Stimulated activated CD8-positive, alpha-beta memory T cell treated with anti-CD3 and anti-CD28 coated beads, Interleukin-2, amount 100 ng/mL, for 48 hours (primary cell): ENCODE measurements at places on chromosomes 6 and 20.

- peak; percentile 24 for DNase-seq
Observed at GRCh38 chr6:29845405-29846006, 17.9 kb downstream of the HLA-G start.

GRCh38 chr6:22231616-22232015, 65.2 kb downstream of the PRL start:
- no peak for DNase-seq

DNA sequence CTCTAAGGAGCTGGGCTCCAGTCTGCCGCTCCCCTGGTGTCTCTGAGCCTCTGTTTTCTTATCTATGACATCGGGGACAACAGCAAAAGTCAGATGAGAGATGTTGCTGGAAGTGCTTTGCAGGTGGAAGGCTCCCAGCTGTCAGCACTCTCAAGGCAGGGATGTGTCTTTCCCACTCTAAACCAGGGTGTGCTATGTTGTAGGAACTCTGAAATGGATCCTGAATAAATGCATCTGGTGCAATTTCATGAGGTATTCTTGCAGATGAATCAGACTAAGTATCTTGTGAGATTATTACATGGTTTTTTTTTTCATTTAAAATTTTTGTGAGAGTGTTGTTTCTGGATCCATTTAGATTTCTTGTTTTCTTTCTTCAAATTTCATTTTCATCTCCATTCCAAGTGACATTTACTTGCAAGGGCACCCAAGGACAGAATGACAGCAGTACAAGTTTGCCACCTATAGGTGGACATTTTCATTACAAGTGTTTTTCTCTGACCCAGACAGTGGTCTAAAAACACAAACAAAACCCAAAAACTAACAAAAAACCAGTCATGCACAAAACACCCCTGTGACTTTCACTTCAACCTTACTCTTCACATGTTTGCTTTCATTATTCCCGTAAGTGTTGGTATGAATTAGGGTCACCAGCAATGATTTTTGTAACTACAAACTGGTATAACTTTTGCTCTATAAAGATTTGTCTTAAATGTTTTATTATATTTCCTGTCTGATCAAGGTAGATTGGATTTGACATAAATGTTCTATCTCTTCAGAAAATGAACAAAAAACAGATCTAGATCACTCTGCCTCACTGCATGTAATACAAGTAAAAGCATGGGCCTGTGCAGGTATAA, 14.7 kb upstream of the SIM1 start:
- DNase-seq: no peak

DNA sequence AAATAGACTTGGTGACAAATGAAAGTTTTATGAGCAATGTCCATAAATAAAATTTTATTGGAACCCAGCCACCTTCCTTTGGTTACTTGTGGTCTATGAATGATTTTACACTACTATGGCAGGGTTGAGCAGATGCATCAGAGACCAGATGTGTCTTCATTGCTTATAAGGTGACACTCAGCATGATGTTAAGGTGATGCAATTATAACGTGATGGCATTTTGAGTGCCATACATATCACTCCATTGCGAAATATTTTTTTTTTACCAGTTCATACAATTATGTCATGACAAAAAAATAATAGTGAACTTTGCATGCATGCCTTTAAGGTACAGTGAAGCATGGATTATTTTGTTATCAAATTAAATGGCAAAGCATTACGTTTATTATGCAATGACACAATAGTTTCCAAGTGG, 96.0 kb downstream of the ADTRP start:
- DNase-seq: no peak

- DNase-seq: no peak
Observed at GRCh38 chr6:101392586-101393230, 800 bp upstream of the GRIK2 start.

- DNase-seq: no peak
Observed at GRCh38 chr6:2883673-2884072, 19.4 kb downstream of the SERPINB9 start.

- DNase-seq: no peak
Observed at GRCh38 chr6:167444602-167445346, 119.9 kb downstream of the TTLL2 start.

DNA sequence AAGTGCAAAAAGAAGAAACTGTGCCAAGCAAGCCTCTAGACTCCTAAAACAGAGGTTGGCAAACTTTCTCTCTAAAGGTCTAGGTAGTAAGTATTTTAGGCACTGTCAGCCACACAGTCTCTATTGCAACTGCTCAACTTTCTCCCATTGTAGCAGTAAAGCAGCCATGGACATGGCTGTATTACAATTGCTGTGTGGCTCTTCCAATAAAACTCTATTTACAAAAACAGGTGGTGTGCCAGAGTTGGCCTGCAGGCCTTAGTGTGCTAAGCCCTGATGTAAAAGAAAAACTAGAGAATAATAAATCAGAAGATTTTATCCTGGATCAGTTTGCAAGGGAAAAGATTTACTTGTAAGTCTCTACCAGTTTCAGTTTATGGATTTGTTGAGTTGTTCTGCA, 74.0 kb downstream of the CRYBG1 start:
- no peak for DNase-seq

- no peak for DNase-seq
Observed at GRCh38 chr6:163738304-163738703, 323.8 kb downstream of the QKI start.

DNA sequence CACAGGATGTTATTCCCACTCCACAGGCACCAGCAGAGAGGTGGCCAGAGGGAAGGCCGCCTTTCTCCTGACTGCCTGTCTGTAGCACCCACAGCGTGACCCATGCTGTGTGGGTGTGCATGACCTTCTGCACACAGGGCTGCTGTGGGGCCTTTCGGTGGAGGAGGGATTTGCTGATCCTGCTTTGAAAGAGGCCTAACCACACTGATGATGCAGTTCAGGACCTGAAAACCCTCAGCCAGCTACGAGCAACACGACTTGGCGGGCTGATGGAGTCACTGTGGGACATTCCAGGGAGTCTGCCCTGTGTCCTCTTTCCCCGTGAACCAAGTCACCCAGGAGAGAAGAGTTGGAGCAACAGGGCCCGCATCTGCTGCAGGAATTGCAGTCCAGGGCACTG, 49.1 kb downstream of the SYTL3 start:
- DNase-seq: no peak

- no peak for DNase-seq
Observed at GRCh38 chr6:90222724-90223198, 73.9 kb downstream of the BACH2 start.

- no peak for DNase-seq
Observed at GRCh38 chr6:111406200-111406721, 76.8 kb downstream of the REV3L start.

GRCh38 chr6:15090145-15090579, 155.7 kb upstream of the JARID2 start:
- no peak for DNase-seq

GRCh38 chr20:63345328-63346100, 15.6 kb downstream of the CHRNA4 start:
- DNase-seq: no peak

- no peak for DNase-seq
Observed at GRCh38 chr20:16167423-16168130, 405.7 kb downstream of the KIF16B start.

- no peak for DNase-seq
Observed at GRCh38 chr6:32845384-32845884, 1.6 kb upstream of the PSMB8 start.

- DNase-seq: no peak
Observed at GRCh38 chr6:81896525-81897503, 144.3 kb upstream of the TENT5A start.

- no peak for DNase-seq
Observed at GRCh38 chr20:3121955-3122610, 37.6 kb upstream of the AVP start.

GRCh38 chr20:50692552-50692933, 1.2 kb upstream of the RIPOR3 start:
- DNase-seq: no peak

DNA sequence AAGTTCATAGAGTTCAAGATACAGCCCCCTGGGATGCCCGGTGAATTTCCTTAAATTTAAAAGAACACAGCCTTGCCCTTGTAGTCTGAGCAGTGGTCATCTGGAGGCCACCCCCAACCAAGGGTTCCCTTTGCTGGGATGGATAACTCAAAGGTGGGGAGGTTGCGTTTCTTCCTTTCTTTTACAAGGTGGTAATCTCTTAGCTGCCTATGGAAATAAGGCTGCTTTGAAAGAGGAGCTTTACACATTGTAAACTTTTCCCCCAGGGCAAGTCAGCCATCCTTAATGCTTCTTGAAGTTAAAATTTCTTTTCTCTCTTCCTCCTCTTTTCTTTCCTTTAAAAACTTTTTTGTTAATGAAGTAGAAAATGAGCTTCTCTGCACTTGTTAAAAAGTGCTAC, 71.2 kb upstream of the PRDM1 start:
- DNase-seq: no peak

- no peak for DNase-seq
Observed at GRCh38 chr6:147508042-147508865, at the start of gene SAMD5. Gene SAMD5, plus strand, starts transcription at chr6:147508690. Its CDS starts 239 bp downstream, at chr6:147508929.

- no peak for DNase-seq
Observed at GRCh38 chr20:13008761-13009681, at the start of gene SPTLC3. Gene SPTLC3, plus strand, starts transcription at chr20:13008972. Its CDS starts 296 bp downstream, at chr20:13009268.

DNA sequence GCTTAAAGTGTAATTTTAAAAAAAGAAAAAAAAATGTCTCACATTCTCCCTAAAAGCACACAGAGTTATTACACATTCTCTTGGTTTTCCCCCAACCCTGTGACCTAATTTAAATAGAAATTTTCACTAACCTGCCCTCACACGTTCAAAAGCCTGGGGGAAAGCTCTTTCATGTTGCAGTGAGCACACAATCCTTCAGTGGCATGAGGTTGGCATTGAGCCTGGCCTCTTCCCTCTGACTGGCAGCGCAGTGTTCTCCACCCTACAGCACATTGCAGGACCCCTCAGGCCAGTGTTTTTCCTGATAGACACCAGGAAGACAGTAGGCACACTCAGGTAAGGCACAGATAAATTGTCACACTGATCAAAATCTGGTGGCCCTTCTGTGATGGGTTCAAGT, 34.1 kb downstream of the TNFRSF21 start:
- DNase-seq: no peak

- no peak for DNase-seq
Observed at GRCh38 chr6:109816452-109817374, 125.6 kb downstream of the FIG4 start.

- DNase-seq: no peak
Observed at GRCh38 chr6:133547136-133547535, 306.0 kb downstream of the EYA4 start.

GRCh38 chr6:154885214-154885613, 109.9 kb upstream of the TIAM2 start:
- no peak for DNase-seq

DNA sequence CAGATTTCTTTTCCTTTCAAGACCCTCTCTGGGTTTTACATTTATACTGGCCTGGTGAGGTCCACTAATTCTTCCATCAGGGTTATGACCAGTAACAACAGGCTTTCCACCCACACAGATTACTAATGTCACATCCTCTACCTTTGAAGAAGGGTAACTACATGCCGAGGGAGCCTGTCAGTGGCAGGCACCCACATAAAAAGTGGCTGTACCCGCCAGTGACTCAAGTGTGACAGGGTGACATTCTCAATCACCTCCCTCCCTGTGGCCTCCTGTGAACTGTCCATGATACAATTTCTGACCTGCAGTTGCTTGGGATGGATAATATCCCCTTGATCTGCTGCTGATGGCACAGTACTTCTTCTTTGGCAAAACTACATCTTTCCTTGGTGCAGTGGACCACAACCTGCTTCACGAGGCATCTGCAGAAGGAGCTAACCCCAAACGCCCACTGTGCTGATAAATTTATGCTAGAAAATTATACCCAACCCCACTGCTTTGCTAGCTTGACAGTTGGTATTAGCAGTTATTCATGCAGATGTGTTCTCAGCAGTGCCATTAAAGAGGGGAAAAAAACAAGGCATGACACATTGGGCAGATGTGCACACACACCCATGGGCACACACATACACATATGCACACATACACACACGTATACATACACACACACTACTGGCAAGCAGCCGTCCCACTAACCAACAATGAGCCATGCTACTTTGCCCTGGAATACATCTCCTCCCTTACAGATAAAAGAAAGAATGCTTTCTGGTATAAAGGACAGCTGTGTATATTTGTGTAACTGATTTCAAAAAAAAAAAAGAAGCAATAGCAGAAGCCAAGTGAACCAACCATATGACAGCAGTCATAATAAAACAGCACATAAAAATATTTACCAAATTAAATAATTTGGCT, 20.8 kb downstream of the GFOD1 start:
- DNase-seq: no peak

- no peak for DNase-seq
Observed at GRCh38 chr6:123655521-123656306, 19.0 kb upstream of the TRDN start.

DNA sequence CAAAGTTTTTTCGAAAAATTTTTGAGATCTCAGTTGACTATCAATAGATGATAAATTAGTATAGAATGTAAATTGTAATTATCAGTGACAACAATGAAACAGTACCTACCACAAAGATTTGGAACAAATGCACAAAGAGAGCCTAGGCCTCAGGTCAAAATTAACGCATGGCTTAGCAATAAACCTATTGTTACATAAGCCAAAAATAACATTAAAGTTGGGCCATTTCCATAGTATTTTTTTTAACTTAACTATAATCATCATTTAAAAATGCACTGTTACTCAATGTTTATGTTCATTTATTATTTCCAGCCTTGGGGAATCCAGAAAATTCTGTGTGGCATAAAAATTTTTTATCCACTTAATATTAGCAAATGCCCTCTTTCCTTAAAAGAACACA, 117.0 kb downstream of the EPB41L2 start:
- no peak for DNase-seq
